ENCODE measurements at places on chromosomes 13 and 19. TPM values are rescaled to one million over a fixed set of nuclear protein-coding genes. Genes with fewer than 3 reads are reported as not detected.

The LNX2 gene
- total RNA-seq, result 4.1 TPM

DNA sequence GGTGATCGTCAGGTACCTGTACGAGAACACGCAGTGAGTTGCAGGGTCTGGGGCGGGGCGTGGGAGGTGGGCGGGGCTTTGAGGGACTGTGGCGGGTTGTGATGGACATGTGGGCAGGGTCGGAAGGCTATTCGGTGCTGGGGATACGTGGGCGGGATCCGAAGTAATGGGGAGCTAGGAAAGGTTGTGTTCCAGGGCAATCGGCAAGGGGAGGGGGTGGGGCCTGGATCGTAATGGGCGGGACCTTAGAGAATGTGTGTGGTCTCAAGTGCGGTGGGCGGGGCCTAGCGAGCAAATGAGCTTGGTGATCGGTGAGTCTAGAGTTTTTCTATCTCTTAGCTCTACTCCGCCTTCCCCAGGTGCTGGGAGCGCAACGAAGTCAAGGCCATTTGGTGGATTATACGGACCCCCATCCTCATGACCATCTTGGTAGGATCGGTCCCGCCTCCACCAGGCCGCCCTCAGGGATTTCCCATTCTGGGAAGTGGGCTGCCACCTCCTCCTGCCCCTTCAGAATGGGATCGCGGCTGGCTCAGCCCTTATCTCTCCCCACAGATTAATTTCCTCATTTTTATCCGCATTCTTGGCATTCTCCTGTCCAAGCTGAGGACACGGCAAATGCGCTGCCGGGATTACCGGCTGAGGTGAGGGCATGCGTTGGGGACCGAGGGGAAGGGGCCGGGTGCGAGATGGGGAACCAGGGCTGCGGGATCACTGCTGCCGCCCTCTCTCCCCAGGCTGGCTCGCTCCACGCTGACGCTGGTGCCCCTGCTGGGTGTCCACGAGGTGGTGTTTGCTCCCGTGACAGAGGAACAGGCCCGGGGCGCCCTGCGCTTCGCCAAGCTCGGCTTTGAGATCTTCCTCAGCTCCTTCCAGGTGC, 9.6 kb downstream of the GIPR start:
- peak; percentile 72 for ATAC-seq

The NCR1 gene
- total RNA-seq, result not detected

DNA sequence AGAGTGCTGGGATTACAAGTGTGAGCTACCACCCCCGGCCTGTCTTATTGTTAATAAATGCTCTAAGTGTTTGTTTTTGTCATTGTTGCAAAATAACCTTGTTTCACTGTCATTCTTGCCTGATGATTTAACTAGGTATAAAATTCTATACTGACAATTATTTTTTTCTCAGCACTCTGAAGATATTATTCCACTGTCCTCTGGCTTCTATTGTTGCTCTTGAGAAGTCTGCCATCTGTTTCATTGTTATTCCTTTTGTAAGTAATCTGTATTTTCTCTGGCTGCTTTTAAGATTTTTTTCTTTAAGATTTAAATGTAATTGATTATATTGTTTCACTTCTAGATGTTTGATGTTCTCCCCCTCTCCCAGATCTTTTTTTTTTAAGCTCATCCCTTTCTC, 17.6 kb downstream of the ZNF420 start:
- ATAC-seq, result no peak

Measured in activated T-helper 17 cell treated with anti-CD3 and anti-CD28 coated beads, Interleukin-2, amount 50 U/mL, for 72 hours (primary cell).